Osteoblast (primary cell): ENCODE measurements at places on chromosomes 12 and 14. TPM values are rescaled to one million over a fixed set of nuclear protein-coding genes. Genes with fewer than 3 reads are reported as not detected.

The C1S gene
- total RNA-seq: 443 and 478 TPM in 2 replicates

DNA sequence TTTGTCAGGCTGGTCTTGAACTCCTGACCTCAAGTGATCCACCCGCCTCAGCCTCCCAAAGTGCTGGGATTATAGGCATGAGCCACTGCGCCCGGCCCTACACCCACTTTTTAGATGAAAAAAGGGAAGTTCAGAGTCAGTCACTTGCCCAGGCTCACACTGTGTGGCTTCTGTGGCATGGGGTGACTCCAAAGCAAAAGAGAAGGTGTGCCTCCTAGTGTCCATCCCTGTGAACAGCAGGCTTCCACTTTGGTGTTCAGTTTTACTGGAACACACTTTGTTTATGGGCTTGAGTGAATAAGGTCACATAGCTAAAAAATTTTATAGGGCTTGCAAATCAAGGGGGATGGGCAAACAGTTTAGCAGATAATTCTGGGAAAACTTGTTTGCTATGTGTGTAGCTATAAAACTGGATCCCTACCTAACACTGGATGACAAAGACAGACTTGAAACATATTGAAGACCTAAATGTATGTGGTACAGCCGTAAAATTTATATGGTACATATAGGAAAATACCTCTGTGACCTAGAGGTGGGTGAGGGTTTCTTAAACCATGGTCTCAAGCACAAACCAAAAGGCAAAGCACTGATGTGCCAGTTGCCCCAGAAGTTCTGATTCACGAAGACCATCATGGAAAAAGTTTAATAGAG is 54.9 kb downstream of the EID3 start:
- no peaks in the 10 kb centered on the region for H3K4me1 ChIP-seq
- H3K36me3 ChIP-seq: peaks cover 18% of the 10 kb centered on the region
- no peak overlapping the region for H3K4me3 ChIP-seq
- no peak overlapping the region for H3K27ac ChIP-seq
- H3K27me3 ChIP-seq: no peaks in the 10 kb centered on the region

- DNase-seq: no peak
- peaks cover 67% of the 10 kb centered on the region for H3K4me1 ChIP-seq
- H3K4me3 ChIP-seq: no peak overlapping the region
- no peak overlapping the region for H3K27ac ChIP-seq
These were observed 71.9 kb downstream of the FERMT2 start for GRCh38 chr14:52878946-52879345.

The BIN2 gene
- total RNA-seq: under 0.01 TPM in 1 of 2 replicates, not detected in the other

The P2RX2 gene
- not detected in 2 replicates for total RNA-seq

The ERP27 gene
- not detected in 2 replicates for total RNA-seq
